ENCODE measurements at places on chromosomes 16 and 17.

- no peak for DNase-seq
Observed at GRCh38 chr17:80719449-80719848, 174.8 kb downstream of the RPTOR start.

- no peak for DNase-seq
Observed at GRCh38 chr16:86375851-86376250, 134.5 kb upstream of the FOXF1 start.

- no peak for DNase-seq
Observed at GRCh38 chr17:72599891-72600290, 479.1 kb downstream of the SOX9 start.

DNA sequence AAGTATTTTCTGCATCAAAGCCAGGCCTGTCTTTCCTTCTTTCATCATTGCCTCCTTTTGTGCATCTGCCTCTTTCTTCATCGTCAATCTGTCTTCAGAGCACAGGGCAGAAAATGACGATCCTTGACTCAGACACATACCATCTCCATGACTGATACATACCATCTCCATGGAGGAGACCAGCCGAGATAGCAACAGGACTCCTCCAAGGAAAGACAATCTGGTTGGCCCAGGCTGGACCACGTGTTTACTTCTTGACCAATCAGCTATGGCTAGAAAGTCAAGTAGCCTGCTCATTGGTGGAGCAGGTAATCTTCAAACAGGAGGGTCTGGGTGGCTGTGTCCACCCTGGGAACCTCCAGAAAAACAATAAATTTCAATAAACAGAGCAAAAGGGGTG, 164.6 kb downstream of the CPPED1 start:
- no peak for DNase-seq

GRCh38 chr17:76992891-76993290, 124.7 kb downstream of the MGAT5B start:
- DNase-seq, result no peak

GRCh38 chr16:54936201-54936978, 5.7 kb downstream of the IRX5 start:
- DNase-seq, result no peak

GRCh38 chr16:48680881-48681280, 70.9 kb upstream of the N4BP1 start:
- DNase-seq, result no peak

GRCh38 chr17:50214976-50215760, 13.7 kb upstream of the COL1A1 start:
- DNase-seq, result no peak

DNA sequence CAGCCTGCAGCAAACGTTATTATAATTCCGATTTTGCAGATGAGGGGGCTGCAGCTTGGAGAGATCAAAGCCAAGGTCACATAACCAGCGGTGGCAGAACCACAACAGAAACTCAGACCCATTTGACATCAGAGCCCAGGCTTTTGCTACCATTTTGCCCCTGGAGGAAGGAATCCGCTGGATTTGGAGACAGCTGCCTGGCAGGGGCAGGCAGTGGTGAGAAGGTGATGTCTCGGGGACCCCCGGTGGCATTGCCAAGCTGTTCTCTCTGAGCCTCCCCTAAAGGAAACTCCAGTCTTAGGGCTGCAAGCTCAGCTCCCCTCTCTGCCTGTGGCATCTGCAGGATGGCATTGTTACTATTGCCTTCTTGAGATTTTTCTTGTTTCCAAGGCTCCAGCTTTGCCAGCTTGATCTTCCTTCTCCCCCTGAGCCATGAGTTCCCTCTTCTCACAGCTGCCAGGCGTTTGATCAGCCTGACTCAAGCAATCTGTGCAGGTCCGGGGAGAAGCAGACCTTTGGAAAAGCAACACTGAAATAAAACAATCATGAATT, 40.8 kb downstream of the AIPL1 start:
- no peak for DNase-seq

DNA sequence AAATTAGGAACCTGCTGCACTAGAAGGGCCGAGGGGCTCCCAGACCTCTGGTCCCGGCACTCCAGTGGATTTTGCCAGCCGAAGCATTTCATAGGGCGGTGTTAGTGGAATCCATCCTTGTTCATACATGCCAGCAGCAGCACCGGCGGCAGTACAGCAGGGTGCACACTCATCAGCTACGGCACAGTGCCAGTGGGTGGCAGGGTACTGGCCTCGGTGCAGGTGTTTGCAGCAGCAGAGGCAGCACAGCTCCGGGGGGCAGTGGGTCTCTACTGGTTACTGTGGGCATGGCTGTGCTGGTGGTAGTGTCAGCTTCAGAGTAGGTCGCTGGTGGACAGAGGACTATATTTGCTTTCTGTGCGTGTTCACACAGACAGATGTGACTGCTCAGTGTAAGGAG, 985.7 kb downstream of the CDH8 start:
- DNase-seq, result no peak

DNA sequence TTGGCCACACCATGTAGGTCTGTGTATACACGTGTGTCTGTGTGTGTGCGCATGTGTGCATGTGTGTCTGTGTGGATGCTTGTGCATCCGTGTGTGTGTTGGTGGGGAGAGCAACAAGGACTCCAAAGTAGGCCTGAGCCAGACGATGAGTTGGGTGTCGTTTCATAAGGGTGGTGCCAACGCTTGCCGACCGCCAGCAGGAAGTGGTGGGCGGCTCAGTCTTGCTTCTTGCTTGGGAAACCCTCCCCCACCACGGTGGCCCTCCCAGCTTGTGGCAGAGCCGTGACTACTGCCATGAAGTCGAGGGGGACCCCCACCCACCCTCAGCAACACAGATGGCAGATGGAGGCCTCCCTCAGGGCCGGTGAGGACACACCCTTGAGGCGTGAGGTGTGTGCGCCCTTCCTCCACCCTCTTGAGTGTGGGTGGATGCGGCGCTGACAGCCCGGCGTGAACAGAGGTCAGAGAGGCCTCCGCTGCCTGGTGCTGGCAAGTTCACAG, 17.5 kb downstream of the SBK1 start:
- peak; percentile 77 for DNase-seq

GRCh38 chr16:67177743-67178699, 5.7 kb downstream of the MATCAP1 start:
- DNase-seq, result no peak

GRCh38 chr16:28501258-28502232, 5.1 kb downstream of the IL27 start:
- no peak for DNase-seq

DNA sequence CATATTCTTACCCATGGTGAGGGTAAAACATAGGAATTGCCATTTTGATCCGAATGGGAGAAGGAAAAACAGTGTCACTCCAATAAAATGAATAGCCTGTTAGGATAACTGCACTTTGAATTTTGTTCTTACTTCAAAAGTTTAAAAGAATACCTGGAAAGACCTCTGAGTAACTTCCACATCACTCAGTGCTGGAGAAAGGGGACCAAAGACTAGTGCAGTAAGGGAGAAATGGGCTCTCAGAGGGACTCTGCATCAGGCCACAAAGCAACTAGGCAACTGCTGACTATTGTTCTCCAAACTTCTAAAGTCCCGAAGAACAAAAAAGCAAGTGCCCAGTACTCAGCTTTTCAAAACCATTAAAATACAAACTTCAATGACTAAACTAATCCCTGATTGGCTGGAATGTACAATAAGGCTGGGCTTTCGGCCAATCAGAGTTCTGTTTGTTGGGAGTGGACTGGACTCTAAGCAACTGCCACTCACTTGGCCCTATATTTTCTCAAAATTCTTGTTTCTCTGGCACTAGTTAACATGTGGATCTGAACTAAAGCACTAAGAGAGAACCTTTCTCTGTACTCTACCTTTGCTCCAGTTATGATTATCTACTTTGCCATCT, 6.2 kb downstream of the DNAJC7 start:
- DNase-seq, result no peak

DNA sequence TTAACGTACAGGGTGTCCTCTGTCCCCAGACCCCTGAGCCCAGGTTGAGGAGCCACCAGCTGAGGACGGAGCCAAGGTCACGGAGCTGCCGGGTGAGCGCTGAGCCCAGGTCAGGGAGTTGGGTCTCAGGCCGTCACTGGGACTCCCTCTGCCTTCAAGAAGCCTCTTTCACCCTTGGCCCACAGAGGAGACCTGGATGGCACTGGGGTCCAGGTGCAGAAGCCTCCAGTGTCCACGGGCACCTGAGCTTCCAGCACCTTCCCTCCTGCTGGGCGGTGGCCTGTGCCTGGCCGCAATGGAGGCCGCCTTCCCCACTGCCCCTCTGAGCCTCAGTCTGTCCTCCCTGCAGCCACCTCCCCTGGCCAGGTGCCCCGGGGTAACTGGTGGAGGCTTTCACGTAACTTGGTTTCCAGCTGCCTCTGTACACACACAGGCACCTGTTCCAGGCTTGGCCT, 31.6 kb upstream of the CDH15 start:
- no peak for DNase-seq

DNA sequence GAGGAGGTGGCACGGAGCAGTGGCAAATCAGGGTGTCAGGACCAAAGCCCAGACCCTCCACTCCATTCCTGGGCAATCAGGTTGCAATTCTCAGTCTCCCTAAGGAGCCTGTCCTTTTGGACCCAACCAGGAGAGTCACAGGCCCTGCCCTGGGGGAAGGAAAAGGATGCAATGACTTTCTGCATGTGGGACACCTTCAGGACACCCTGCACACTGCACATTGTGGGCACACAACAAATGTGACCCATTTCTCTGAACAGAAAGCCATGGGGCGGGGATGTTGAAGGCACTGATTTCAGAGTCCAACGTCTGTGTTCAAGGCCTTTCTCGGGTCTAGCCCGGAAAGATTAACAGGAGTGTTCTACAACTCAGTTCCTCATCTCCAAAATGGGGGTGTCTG, 286.2 kb upstream of the FOXF1 start:
- DNase-seq, result no peak

DNA sequence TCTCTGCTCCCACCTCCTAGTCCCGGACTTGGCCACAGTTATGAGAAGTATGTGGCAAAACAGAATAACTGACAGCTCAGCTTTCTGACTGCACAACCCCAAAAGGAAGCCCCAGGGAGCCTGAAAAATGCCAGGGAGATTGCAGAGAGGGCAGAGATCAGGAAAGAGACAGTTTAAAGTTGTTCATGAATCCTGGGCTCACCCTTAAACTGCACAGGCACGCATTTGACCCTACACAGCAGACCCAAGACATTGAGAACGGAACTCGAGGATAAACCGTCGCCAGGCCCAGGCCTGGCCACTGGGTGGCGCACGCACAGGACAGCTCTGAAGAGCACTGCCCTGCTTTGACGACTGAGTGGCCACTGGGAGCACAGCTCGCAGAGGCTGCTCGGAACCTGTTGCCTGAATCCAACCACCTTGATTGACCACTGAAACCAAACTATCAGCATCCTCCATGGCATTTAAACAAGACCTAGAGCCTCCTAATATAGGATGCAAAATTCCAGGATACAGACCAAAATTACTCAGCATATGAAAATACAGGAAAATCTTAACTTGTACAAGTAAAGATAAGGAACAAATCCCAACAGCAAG, 114.0 kb downstream of the C16orf95 start:
- DNase-seq, result no peak

GRCh38 chr17:30969989-30970830, 629 bp upstream of the RNF135 start:
- no peak for DNase-seq

GRCh38 chr16:87550495-87550961, 51.8 kb upstream of the JPH3 start:
- peak; percentile 33 for DNase-seq

GRCh38 chr16:23509441-23509754, 896 bp downstream of the GGA2 start:
- DNase-seq, result no peak

DNA sequence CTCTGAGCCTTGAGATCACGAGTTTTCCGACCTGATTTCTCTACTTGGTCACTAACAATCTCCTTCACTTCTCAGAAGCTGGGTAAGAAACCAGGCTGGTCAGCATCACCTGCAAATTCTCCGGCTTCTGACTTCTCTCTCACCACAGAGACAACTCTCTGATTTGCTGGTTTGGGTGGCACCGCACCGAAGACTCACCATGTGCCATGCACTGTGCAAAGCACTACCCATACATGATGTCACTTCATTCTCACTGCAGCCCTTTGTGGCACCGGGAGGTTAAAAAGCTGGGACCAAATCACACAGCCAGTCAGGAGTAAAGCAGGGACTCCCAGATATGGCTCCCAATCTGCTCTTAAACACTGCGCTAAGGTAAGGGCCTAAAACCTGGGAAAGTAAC, 647 bp downstream of the VAC14 start:
- no peak for DNase-seq

DNA sequence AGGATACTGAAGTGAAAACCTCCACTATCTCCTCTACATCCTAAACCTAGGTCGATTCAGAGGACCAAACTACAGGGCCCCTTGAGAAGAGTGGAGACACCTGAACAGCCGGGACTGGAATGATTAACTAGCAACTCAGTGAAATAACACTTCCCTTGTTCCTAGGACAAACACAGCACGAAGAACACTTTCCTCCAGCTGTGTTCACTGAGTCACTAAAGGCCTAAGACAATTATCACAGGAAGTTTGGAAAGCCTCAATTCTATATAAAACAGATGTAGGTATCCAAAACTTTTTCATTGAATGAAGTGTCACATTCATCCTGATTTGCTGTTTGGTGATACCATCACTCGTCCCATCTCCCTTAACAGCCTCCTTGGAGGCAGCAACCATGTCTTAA, 15.5 kb upstream of the CUEDC1 start:
- DNase-seq, result no peak

DNA sequence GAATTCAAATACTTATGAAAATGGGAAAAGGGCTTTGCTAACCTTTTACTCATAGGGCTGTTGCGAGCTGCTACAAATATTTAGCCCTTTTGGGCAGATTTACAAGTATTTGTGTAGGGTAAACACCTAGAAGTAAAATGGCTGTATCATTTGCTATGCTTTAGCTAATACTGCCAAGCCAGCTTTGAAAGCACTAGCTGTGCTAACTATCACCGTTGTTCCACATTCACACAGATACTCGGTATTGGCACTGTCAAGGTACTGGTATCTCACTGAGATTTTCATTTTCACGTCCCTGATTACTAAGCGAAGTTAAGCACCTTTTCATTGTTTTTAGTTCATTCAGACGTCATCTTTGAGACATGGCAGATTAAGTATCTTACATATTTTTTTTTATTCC, 84.8 kb downstream of the GLG1 start:
- DNase-seq, result no peak

DNA sequence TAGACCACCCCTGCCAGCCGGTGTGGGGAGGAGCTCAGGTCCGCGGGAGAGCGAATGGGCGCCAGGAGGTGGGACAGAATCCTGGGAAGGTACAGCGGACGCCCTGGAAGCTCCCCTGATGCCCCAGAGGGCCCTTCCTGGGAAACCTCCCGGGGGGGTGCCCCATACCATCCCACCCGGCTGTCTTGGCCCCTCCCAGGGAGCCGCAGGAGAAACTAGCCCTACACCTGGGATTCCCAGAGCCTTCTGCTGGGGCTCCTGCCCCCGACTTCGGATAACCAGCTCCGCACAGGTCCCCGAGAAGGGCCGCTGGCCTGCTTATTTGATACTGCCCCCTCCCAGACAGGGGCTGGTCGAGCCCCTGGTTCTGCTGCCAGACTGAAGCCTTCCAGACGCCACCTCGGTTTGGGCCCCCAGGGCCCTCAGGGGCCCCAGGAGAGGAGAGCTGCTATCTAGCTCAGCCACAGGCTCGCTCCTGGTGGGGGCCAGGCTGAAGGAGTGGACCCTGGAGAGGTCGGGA, 3.0 kb upstream of the CBX4 start:
- no peak for DNase-seq

Measured in stimulated activated CD8-positive, alpha-beta memory T cell treated with anti-CD3 and anti-CD28 coated beads, Interleukin-2, amount 100 ng/mL, for 1 hour (primary cell).